Heart left ventricle (tissue), 16 donors: ENCODE measurements at places on chromosomes 6 and 20.

DNA sequence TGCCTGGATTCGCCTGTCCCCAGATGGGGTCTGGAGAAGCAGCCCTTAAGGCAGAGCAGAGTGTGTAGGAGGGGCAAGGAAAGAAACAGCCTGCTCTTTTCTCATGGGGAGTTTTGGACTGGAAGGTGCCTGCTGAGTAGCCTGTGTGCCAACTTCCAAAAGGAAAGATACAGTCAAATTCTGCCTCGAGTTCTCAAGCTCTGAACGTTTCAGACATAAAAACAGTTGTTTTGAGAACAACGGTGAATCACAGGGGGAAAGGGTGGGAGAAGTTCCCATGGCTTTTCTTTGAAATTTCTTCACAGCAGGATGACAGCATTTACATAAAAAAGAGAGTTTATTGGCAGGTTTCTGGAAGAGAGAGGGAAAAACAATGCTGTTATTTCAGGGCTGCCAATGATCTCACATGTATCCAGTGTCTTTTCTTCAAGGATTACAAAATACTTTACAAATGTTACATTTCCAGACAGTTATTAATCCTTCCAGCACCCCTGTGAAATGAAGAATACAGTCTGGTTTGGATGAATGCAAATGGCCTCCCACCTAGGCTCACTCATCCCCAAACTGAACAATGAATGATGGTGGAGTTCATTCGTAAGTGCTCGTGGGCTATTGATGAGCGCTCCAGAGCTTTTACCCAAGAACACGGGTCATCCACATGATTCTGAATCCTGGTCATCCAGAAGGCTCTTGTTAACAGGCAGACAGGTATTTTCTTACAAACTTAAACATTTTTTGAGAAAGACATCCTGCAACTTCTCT, 33.8 kb upstream of the ECI2 start:
- no peak for DNase-seq

GRCh38 chr20:5766085-5766764, 16.0 kb downstream of the SHLD1 start:
- peak; percentile 54 for DNase-seq

GRCh38 chr6:15433511-15433861, 187.6 kb downstream of the JARID2 start:
- no peak for DNase-seq

DNA sequence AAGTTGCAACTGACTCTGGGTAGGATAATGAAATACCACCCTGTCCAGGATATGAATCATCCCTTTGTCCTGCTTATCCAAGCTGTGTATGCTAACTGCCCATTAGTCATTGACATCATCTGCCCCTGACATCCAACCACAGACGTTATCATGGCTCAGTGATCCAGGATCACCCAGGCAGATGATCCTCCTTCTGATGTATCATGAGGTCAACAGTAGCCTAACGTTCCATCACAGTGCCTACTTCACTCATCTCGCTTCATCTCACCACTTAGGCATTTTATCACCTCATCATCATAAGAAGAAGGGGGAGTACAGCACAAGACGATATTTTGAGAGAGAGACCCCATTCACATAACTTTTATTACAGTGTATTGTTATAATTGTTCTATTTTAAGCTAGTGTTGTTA, 13.4 kb upstream of the BTN3A2 start:
- no peak for DNase-seq

GRCh38 chr6:136038531-136038930, 187.0 kb downstream of the PDE7B start:
- no peak for DNase-seq

- peak; percentile 79 for DNase-seq
Measured at GRCh38 chr20:64055893-64056638, 6.6 kb upstream of the SOX18 start.

GRCh38 chr6:20367743-20368485, 33.8 kb upstream of the E2F3 start:
- no peak for DNase-seq

DNA sequence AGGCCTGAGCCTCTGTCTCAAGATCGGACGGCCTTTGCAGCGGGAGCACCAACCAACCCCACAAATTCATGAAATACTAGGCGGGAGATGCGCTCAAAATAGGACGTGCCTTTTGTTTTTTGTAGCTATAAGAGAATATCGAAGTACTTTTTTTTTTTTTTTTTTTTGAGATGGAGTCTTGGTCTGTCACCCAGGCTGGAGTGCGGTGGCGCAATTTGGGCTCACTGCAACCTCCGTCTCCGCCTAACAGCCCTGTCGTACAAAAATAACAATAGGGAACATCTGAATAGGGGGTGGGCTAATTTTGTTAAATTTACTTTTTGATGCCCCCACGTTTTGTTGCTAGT, 5.9 kb upstream of the TUBB2A start:
- no peak for DNase-seq

GRCh38 chr6:164108869-164109769, 694.6 kb downstream of the QKI start:
- DNase-seq: peak; percentile 95

DNA sequence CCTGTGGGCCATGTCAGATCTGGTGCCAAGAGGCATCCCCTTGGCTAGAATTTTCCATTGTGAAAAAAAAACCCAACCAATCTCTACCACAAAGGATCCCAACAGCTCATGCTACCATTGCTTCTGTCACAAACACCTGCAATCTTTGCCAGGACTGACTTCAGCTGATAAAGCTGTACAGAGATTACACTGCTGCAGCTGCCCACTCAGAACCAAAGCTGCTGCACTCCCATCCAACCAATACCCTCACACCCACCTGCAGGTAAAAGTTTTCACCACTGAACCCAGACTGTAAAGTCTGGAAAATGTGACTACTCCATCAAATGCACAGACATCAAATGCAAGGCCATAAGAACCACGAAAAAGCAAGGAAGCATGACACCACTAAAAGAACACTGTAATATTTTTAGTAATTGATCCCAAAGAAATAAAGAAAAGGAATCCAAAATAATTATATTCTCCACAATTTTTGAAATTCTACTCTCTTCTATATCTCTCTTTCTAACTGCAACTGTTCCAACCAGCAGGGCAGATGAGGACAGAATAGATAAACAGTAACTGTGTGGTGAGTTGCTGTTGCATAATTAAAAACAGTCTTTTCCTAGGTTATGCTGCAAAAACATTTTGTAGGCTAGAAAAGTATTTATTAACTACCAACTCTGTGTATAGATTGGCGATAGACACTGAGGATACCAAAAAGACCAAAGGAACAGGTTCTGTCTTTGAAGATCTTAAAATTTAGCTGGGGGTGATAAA, 128.0 kb upstream of the MCHR2 start:
- DNase-seq: no peak

DNA sequence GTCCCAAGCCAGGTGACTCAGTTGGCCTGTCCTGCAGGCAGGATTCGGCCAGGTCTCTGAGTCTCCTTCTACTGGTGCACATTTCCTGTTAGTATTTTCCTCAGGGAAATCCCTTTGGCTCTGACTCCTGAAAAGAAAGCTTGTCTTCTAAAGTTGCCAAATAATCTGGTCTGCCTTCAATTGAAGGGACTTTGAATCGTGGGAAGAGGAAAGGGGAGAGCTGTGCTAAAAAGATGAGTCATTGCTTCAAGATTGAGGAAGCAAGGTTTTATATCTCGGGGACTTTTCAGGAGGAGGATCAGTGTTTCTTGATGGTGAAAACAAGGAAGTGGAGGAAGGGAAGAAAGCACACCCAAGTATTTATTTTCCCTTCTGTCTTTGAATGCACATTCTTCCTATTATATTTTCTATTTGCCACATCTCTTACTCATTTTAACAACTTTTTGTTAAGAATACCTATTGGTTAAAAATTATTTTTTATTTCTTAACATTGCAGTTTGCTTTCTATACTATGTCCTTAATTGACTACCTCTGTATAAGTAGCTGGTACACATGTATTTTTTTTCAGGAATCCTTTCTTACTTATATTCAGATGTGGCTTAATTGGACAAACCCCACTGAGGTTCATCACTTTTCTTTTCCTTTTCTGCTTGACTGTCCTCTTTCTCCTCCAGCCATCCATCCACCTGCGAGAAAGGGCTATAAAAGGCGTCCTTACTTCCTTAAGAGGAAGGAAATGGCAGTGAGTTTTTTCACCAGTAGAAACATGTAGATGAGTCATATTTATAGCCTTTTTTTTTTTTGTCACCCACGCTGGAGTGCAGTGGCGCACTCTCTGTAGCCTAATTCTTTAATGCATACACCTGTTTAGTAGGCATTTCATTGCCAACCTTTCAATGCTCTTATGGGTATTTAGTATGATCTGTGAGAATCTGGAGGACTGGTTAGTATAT, 15.0 kb upstream of the IFNGR1 start:
- peak; percentile 62 for DNase-seq

- DNase-seq: no peak
Measured at GRCh38 chr6:155894758-155895157, 439.1 kb upstream of the NOX3 start.

DNA sequence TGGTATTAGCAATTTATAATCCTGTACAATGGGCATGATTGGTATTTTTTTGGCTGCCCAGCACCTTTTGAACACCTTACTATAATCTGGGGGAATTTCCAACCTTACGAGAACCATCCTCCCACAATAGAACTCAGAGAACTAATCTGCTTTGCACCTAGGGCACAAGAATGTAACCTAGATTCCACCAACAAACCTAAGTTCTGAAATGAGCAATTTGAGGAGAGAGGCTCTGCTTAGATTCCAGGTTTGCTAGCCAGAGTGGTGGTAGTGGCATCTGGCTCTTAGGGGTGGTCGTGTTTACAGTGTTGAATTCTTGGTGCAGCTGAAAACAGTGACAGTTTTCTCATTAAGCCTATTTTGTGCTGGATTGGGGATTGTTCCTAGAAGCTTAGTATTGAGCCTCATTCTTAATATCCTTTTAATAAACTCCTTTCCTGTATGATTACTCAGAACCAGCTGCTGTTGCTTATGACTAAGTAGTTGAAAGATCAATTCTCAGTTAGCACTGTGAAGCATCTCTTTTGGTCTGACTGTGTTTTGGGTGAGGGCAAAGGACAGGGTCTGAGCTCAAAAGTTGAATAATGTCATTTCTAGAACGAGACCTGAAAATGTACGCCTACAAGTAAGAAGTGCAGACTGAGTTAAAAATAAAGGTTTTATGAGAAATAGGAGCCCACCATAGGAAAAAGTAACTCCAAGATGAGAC, 385.6 kb downstream of the CDKAL1 start:
- no peak for DNase-seq

DNA sequence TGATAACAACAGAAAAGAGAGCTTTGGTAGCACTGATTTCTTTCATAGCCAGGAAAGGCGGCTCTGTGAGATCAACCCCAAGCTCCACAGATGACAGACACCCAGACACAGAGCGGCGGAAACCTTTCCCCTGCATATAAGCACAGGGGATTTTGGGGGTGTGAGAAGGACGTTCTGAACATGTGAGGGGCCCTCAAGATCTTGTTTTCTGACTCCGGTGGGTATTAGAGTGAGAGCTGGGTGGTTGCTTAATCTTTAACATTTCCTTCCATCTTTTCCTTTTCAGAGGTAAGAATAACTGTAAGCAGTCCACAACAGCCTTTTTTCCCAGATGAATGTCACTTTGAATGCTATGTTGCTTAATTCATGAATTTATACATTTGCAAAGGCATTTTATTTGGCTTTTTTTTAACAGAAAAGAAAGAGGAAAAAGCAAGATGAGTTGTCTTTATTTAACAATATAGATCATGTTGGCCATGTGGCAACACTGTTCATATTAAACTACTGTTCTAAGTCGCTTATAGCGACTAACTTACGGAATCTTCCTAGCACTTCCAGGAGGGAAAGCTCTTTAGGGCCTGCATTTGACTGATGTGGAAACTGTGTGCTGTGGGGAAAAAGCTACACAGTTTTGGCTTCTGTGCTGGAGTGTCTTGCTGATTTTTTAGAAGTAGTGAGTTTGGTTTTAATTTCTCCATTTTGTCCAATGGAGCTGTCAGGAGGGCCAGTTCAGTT, 80.5 kb upstream of the NAA20 start:
- no peak for DNase-seq

GRCh38 chr6:80792151-80792550, 685.7 kb downstream of the BCKDHB start:
- DNase-seq: no peak

- no peak for DNase-seq
Measured at GRCh38 chr6:111829581-111829980, 43.7 kb downstream of the FYN start.

- DNase-seq: no peak
Measured at GRCh38 chr20:1702855-1703254, 45.3 kb upstream of the SIRPG start.

DNA sequence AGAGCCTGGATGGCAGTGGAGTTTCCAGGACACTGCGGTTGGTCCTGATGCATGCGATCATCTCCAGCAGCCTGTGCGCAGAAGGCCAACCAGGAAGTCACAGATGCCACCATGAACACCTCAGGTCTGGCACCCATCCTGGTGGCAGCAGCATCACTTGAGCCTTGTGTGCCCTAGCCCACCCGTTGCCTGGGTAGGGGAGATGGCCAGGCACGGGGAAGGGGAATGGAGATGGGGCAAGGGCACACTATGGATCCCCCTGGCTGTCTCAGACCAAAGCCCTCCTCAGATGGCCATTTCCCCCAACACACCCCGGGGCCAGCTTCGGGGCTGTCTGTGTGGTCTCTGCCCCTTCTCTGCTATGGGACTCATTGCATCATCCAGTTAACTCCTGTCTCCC, 58.3 kb downstream of the GNAS-AS1 start:
- no peak for DNase-seq

- no peak for DNase-seq
Measured at GRCh38 chr6:169254456-169255316, 1.0 kb upstream of the THBS2 start.

DNA sequence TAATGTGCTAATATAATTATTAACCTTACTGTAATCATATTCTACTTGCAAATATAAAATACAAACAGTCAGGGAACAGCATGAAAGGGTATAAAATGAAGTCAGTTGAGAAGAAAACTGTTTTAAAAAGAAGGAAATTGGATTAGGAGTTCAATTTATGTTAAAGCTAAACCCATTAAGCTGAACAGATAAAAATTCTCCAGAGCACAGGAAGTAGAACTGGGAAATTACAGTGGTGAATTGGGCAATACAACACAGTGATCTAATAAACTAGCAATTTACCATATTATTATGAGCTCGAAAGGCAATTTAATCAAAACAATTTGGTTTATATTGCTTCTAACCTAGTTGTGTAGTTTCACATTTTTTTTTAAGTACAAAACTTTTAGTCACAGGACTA, 407.4 kb upstream of the RGS17 start:
- no peak for DNase-seq

DNA sequence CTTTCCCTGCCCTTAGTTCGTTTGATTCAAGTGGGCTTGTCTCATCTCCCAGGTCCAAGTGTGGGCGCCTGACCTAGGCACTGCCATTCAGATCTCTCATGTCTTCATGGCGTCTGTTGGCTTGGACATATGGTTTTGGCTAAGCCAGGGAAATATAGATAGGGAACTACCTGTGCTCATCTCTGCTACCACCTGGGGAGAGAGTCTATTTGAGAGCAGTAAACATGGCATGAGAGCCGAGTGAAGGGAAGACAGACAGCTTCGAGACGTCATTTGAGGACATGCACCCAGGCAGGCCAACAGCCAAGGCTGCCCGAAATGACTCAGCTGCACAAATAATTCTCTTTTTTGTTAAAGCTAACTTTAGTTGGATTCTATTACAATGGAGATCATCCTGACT, 370.7 kb upstream of the AGPAT4 start:
- no peak for DNase-seq
